Epithelial cell of alveolus of lung (primary cell): ENCODE measurements at places on chromosomes 6 and 20. TPM values are rescaled to one million over a fixed set of nuclear protein-coding genes. Genes with fewer than 3 reads are reported as not detected.

The VARS2 gene
- 14.1 and 14.5 TPM in 2 replicates for total RNA-seq

The SLC22A1 gene
- total RNA-seq = not detected in 2 replicates

The FNDC1 gene
- 0.65 TPM in 1 of 2 replicates, not detected in the other for total RNA-seq

The KCNK5 gene
- total RNA-seq = 0.13 TPM in 1 of 2 replicates, not detected in the other

The FAM83C gene
- not detected in 2 replicates for total RNA-seq

The FOXF2 gene
- total RNA-seq = 17.8 and 106 TPM in 2 replicates

The GJA10 gene
- total RNA-seq = 0.13 TPM in 1 of 2 replicates, not detected in the other

The TNXB gene
- total RNA-seq = 0.52 and 34.1 TPM in 2 replicates

The SLC17A9 gene
- 3.0 and 17.1 TPM in 2 replicates for total RNA-seq

The IER3 gene
- 92.7 and 292 TPM in 2 replicates for total RNA-seq

The ALDH8A1 gene
- 0.26 and 0.32 TPM in 2 replicates for total RNA-seq

The PCED1A gene
- 15.9 and 61.2 TPM in 2 replicates for total RNA-seq

The SNAP91 gene
- under 0.01 and 0.52 TPM in 2 replicates for total RNA-seq

The CST7 gene
- not detected in 2 replicates for total RNA-seq

The DEFB132 gene
- total RNA-seq = not detected in 2 replicates

The NRSN2 gene
- 66.2 and 69.4 TPM in 2 replicates for total RNA-seq
